ENCODE measurements at places on chromosomes 3 and 15.

DNA sequence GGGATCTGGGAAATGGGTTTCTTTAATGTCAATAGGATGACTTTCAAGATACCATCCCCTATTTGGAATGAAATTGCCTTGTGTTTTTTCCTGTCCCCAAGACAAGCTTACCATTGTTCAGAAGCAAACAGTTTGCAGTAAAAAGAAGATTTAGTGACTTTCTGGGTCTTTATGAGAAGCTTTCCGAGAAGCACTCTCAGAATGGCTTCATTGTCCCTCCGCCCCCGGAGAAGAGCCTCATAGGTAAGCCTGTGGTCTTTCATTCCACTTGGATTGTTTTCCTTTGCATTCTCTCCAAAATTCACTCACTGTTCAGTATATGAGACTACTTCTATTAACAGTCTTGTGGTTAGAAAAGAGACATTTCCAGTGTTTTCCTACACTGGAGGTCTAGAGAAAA, 25.6 kb upstream of the SNX22 start:
- no peak for DNase-seq

GRCh38 chr3:23479026-23479425, 275.9 kb downstream of the UBE2E2 start:
- DNase-seq: no peak

GRCh38 chr3:38318766-38319671, 27.6 kb upstream of the XYLB start:
- DNase-seq: no peak

DNA sequence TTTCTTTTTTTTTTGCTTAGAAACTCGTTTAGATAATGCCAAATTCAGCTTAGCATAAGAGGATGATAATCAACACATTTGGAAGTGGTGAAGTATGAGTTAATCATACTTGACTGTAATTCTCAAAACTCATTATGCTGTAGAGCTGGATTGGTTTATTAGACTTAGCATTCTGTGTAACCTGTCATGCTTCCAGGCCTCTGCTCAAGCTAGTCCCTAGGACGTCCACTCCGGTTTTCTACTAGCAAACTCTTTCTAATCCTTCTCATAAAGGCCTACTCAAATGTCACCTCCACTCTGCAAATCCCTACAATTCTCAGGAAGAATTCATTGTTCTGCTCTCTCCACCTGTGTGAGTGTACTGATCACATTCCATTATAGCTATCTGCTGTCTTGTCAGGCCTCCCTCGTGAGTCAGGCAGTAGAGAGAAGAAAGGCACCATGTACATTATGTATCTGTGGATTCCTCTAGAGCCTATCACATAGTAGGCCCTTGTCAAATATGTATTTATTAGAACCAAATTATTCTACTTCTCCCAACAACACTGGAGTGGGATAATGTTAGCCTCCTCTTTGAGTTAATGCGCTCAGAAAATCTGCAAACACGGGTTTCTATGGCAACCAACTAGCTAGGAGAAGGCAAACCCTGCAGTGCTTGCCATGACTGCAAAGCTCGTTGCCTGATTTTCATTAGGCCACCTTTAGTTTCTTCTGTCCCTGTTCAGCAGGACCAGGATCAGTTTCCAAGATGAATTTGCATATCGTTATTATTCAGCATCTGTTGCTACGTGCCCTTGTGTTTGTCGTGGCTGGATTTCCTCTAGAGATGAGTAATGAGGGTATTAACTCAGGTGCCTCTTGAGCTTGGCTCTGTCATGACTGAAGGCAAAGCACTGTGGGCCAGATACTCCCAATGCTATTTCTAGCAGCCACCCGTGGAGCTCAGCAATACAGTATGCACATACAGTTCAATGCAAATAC, 30.7 kb downstream of the ATP13A5 start:
- DNase-seq: no peak

DNA sequence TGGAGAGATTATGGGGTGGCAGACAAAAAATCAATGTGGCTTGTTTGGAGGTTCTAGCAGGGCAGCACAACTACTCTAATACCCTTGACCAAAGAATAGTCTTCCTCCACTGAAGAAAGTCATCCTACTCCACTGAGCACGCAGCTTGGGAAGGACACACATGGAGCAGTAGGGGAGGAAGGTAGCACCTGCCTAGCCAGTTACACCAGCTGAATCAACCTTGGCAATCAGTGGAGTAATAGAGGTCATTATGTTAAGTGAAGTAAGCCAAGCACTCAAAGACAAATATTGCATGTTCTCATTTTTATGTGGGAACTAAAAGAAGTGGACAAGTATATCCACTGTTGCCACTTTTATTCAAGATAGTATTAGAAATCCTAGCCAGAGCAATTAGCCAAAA, 555.8 kb upstream of the ALCAM start:
- no peak for DNase-seq

DNA sequence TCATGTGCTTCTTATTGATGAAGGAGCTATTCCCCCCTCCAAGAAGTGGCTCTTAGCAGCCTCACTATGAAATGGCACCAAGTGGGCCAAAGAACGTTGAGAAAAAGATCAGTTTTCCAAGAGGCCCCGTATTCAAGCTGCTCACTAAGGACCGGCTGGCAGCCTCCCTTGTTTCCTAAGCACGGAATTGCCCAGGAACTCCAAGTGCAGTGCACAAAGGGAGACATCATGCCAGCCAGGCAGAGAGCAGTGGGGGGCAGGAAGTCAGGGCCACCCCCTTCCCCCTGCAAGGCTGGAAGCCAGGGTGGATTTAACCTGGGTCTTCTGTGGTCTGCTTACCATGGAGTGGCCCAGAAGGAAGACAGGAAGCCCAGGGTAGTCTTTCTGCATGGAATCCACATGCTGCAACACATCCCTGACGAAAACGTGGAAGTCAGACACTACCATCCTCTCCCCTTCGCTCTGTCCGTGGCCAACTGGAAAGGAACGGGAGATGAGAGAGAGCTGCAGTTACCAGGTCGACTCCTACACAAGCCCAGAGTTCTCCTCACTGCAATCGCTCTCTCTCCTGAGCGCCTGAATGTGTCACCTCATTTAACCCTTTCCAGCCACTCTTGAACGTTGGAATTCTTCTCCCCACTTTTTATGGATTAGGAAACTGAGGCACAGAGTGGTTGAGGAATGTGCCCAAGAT, 49.5 kb downstream of the ABTB1 start:
- DNase-seq: no peak

GRCh38 chr15:52113708-52114107, 1.1 kb upstream of the BCL2L10 start:
- no peak for DNase-seq

DNA sequence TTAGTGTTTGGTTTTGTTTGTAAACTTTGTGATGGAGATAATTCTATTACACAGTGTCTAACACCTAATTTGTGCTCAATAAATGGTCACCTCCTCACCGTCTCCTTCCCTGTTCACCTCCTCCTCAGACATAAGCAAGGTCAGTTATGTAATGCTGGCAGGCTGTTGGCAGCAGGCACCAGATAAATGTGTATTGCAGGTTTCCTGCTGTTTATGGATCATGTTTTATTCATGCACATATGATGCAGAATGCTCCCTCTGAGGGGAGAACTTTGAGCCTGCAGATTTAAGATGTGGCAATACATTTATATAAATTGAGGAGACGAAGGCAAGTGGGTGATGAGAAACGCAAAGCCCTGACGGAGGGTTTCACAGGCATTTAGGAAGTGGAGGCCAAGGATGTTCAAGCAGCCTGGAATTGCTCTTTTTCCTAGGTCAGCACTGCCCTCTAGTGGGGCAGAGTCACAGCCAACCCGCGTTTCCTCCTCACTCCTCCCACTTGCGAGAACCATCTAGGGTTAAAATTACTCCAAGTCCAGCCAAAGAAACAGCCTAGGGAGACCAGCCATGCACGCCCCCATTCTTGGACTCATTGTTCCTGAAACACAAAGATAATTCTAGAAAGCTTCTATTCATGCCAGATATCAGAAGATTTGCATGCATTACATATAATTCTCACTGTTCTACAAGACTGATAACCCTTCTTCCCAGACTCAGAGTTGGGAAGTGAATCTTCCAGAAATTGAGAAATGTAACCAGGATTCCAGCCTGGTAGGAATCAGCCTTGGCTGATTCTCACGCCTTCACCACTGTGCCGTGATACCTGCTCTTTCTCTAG, 228.7 kb downstream of the SLCO3A1 start:
- DNase-seq: no peak

GRCh38 chr15:69587723-69588426, 135.3 kb downstream of the RPLP1 start:
- DNase-seq: no peak

GRCh38 chr15:91887921-91888373, 34.4 kb downstream of the SLCO3A1 start:
- DNase-seq: no peak

DNA sequence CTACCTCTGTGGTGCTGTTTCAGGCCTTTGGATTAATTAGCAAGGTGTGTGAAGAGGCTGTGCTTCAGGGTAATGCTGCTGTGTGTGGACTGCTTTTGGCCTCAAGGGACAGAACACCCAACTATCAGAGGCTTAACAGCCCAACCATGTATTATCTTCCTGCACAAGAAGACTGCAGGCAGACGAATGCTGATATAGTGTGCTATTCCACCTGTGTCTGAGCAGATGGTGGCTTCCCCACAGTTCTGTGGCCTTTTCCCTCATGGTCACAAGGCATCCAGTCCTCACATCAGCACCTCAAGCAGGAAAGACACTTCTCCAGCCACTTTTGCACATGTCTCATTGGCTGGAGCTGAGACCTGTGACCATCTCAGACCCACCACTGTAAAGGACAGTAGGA, 76.6 kb downstream of the CHCHD6 start:
- DNase-seq: no peak

DNA sequence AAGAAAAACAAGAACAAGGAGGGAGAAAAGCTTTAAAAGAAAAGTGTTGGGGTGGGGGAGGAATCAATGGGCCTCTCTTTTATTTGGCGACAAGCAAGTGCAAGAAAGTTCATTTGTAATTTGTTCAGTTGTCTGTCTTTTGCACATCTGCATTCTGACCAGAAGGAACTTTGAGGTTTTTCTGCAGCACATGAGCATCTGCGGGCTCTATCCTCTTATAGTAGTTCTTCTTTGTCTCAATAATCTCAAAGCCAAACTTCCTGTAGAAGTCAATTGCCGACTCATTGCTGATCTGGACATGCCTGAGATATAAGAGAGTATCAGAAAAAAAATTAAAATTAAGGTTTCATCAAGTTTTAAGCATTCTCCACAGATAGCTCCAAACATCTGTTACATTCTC, 24.4 kb downstream of the NAA50 start:
- DNase-seq: no peak

DNA sequence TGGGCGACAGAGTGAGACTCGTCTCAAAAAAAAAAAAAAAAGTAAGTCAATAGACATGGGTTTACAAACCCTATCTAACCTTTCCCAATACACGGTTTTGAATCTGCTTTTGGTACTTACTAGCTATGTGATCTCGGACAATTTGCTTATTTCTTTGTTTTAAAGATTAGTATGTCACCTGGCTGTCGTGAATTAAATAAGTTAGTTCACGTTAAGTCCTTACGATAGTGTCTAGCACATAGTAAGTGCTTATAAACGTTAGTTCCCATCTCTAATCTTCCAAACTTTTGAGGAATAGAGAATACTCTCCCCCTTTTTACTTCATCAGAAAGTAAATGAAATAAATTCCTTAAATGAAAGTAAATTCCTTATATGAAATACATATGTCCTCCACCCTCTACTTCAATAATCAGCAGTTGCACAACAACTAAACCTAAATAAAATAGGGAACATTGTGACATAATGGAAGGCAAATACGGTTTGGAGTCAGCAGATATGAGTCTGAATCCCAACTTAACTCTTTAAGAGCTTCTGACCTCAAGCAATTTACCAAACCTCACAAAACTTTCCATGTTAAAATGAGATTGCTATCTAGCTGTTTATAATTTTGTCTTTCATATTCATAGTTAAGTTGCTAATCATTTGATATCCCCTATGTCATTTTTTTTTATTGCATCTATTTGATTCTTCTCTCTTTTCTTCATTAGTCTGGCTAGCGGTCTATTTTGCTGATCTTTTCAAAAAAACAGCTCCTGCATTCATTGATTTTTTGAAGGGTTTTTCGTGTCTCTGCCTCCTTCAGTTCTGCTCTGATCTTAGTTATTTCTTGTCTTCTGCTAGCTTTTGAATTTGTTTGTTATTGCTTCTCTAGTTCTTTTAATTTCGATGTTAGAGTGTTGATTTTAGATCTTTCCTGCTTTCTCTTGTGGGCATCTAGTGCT, 134.6 kb downstream of the PEAK1 start:
- no peak for DNase-seq

DNA sequence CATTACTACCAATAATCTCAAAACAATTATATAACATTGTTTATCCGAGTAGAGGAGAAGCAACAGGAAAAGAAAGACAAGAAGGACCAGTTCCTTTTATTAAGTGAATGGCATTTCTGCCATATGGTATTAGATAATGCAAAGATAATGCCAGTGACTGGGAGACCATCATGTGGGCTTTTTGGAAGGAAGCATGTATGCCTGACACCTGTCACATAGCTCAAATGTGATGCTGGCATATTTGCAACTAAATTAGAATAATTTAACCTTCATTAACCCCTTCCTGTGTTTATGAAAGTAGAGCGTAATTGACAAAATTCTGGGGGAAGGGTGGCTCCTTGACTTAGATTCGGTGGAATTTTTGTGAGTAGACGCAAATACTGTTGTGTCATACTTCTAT, 733.0 kb downstream of the TUSC7 start:
- no peak for DNase-seq

DNA sequence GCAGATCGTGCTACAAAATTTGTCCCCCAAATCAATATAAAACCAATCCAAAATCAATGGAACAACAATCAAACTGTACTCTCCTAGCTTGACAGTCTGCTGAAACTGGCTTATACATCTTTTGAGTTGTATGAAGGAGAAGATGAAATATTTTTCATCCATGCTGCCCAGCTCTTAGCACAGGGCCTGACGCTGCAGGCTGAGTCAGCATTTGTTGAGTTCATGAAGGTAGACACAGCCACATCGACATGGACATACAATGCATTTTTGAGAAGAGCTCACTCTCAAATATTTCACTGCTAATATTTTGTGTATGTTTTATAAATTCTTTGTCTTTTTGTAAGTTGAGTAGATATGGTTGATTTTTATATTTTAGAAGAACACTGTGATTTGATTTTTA, 327.3 kb downstream of the OTOL1 start:
- no peak for DNase-seq

GRCh38 chr3:13976469-13976868, 96.6 kb upstream of the WNT7A start:
- DNase-seq: no peak

DNA sequence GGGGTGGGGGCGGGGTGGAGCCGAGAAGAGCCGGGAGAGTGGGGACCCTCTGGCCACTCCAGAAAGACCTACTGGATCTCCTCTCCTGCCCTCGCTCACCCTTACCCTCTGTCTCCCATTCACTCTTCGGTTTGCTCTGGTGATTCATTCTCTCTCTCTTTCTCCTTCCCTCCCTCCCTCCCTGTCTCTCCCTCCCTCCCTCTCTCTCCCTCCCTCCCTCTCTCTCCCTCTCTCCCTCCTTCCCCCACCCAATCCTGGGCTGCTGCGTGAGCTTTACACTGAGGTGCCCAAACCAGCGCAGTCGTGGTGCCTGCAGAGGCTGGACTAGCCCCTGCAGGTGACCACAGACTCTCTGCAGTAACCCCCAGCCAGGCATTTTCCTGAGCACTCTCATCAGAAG, 32.2 kb upstream of the ADAMTS17 start:
- DNase-seq: no peak

- no peak for DNase-seq
These were observed 42.6 kb downstream of the POLG start for GRCh38 chr15:89291934-89292438.
